GM04504 (cell line): ENCODE measurements at places on chromosomes 3 and 15.
A peak's percentile ranks its signal among the peaks of the same experiment; 100 is the strongest.

GRCh38 chr15:70584838-70585706 is 178.3 kb downstream of the UACA start:
- DNase-seq, result no peak

DNA sequence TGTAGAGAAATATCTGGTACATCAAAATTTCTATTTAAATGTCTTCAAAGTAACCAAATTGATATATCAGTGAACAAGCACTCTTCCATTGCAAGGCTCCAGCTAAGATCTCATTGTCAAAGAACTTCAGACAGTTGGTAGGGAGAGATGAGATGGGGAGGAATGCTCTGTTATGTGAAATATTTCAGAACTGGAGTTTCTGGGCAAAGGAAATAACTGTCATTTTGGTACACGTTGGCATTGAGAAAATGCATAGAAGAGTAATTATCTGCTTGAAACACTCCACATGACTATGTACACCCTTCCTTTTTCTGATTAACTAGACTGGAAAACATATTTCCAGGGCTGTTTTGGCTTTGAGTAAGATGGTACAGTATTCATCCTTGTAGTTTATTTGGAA is 297.5 kb upstream of the RASGRP1 start:
- no peak for DNase-seq

- DNase-seq, result no peak
These were observed 804.6 kb downstream of the EPHA3 start for GRCh38 chr3:89912031-89912430.

DNA sequence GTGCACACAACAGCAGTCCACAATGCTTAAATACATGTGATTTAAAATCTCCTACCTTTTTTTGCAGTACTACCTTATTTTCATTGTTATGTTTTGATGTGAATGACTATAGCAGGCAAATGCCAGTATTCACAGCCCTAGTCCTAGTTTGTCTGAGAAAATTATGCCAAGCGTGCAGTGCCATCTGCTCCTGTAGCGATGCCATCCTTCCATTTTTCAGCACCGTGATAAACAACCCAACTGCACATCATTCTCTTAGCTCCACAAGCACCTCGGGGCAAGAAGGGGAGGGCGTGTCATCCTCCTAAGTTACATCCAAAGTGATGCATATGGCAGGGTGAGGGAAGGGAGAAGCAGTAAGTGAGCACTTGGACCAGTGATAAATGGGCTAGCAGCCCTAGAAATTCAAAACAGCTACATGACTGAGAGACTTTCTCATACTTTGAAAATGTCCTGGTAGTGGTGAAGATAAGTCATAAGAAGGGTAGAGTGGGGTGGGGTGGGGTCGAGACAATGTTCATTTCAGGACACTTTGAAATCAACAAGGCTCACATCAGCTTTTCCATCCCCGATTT is 198.8 kb downstream of the LSAMP start:
- no peak for DNase-seq

GRCh38 chr3:37054370-37054769 is 61.1 kb downstream of the MLH1 start:
- DNase-seq, result peak; percentile 66

DNA sequence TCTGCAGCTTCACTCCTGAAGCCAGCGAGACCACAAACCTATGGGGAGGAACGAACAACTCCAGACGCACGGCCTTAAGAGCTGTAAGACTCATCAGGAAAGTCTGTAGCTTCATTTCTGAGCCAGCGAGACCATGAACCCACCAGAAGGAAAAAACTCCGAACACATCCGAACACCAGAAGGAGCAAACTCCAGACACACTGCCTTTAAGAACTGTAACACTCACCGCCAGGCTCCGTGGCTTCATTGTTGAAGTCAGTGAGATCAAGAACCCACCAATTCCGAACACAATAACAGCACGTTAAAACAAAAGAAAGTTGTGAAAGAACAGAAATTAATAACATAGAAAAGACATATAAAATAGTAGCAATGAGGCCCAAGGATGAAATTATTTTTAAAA is 300.5 kb upstream of the MDFIC2 start:
- no peak for DNase-seq

GRCh38 chr3:105177576-105177975 is 189.1 kb upstream of the ALCAM start:
- no peak for DNase-seq

GRCh38 chr3:152943645-152944044 is 108.7 kb downstream of the P2RY1 start:
- DNase-seq, result no peak

DNA sequence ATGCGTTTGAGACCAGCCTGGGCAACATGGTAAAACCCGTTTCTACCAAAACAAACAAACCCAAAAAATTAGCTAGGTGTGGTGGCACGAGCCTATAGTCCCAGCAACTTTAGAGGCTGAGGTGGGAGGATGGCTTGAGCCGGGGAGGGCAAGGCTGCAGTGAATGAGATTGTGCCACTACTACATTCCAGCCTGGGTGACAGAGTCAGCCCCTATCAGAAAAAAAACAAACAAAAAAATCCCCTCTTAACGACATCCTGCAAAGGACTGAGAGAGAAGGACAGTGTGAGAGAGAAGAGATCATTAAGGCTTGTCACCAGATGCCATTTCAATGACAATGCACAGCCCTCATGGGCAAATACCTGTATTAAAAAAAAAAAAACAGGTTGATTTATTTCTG is 266.7 kb upstream of the ATP10A start:
- no peak for DNase-seq

DNA sequence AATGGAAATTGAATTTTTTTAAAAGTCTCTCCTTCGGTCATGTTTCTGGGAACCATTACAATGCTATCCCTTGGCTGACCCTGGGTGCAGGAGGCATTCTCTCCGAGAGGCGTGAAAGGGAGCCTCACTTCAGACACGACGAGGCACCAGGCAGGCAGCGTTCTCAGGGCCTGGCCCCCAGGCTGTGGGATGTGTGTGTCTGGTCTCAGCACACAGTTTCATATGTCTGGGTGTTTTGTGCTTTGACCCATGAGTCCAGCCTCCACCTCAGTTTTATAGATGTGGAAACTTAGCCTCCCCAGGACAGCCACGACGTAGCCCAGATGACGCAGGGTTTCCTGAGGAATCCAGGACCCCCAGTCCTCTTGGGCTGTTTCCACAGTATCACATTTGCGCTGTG is 34.0 kb downstream of the FGD5 start:
- no peak for DNase-seq

GRCh38 chr3:138188013-138188730 is 1.1 kb downstream of the ARMC8 start:
- DNase-seq, result no peak

DNA sequence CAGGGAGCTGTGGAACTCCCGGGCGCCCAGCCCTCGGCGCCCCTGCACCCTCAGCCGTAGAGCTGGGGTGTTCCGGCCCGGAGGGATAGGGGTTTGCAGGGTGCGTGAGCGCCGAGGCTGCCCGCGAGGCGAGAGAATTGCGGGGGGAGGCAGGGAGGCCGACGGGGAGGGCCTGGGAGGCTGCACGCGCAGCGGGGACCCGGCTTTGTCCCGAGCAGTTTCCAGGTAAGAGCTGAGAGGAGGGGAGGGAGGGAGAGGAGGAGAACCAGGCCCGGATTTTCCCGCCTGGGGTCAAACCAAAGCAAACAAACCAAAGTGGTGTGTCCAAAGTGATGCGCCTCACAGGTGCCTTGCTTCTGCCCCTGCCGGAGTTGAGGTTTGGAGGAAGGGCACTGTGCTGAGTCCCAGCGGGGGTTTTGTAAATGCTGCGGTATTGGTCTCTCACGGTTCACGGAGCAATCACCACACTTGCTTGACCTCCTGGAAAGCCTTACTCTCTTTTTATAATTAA is 146.4 kb downstream of the TJP1 start:
- no peak for DNase-seq

GRCh38 chr3:122572940-122573412 is 4.5 kb upstream of the PARP15 start:
- DNase-seq, result peak; percentile 11

DNA sequence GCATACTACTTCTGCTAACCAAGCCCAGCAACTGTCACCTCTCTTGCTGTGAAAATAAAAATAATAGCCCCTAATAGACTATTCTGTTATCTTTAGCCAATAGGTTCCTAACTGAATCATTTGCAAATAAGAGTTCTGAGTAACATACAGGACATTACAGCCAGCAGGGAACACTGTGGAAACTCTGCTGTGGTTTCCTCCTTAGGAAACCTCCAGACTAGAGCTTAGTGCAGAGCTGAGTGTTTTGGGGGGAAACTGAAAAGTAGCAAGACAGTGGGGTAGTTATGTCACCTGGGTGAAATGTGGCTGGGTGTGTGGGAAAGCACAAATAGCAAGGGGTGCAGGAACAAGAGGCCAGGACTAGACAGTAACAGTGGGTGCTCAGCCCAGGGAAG is 32.4 kb downstream of the DZIP1L start:
- DNase-seq, result no peak

- no peak for DNase-seq
These were observed 410.6 kb upstream of the WNT5A start for GRCh38 chr3:55897573-55898224.

DNA sequence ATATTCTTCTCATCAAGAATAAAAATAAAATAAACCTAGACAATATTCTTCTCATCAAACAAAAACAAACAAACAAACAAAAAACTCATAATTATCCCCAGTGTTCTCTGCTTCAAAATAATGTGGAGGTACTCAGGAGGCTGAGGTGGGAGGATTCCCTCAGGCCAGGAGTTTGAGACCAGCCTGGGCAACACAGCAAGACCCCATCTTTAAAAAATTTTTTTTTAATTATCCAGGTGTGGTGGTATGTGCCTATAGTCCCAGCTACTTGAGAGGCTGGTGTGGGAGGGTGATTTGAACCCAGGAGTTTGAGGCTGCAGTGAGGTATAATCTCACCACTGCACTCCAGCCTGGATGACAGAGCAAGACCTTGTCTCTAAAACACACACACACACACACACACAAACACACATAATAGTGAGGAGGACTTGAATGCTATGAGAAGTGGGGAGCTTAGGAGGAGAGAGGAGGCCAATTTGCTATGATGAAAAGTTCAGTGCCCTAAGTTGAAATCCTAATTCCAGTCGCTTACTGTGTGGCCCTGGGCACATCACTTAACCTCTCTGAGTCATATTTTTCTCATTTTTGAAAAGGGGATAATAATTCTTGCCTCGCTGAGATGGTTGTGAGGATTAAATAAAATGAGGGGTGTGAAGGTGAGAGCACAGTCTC is 35.8 kb upstream of the HERC1 start:
- DNase-seq, result no peak

- DNase-seq, result no peak
These were observed 6.2 kb upstream of the APBA2 start for GRCh38 chr15:28879551-28879950.

GRCh38 chr3:178749471-178749870 is 213.2 kb downstream of the KCNMB2 start:
- DNase-seq, result no peak

DNA sequence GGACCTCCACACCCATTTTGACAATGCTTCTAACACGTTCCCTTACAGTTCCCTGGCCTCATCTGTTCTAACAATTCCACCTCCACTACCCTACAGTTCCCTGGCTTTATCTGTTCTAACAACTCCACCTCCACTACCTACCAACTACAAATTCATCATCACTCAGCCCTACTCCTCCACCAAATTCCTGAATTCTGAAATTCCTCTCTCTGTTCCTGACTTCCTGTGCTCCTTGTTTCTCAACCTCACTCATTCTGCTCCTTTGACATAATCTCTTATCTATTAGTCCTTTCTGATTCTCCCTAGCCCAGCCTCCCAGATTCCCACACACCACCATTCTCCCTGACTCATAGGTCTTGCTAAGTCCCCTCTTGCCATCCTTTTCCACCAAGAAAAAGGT is 22.5 kb downstream of the UPK1B start:
- DNase-seq, result no peak

GRCh38 chr3:8931342-8931741 is 31.9 kb downstream of the RAD18 start:
- DNase-seq, result no peak

- no peak for DNase-seq
These were observed 113.9 kb downstream of the TMEM108 start for GRCh38 chr3:133152056-133152455.

DNA sequence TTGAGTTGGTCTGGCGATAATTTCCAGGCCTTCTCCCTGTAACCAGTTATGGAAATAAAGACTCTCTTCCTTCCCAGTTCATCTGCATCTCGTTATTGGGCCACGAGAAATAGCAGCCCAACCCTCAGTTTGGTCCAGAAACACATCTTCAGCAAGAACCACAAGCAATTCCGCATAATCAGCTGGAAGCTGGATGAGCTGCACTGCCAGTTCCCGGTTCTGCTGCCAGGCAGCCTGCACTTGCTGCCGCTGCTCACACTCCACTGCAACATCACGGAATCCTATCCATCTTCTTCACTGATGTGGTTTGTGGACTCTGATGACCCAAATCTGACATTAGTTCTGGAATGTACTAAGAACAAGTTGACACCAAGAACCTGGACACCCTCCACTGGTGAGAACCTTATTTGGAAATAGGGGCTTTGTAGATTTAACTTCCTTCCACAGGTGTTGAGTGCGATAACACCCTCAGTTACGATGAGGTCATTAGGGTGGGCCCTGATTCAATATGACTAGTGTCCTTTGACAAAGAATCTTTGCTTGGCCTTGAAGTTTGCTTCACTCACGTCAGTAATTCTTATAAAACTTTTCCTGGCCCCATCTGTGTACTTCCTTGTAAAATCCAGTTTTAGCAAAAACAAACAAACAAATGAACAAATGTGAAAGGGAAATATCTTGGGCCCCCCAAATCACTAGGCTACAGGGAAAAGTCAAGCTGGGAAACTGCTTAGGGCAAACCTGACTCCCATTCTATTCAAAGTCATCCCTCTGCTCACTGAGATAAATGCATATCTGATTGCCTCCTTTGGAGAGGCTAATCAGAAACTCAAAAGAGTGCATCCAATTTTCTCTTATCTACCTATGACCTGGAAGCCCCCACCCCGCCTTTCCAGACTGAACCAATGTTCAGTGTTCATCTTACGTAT is 221.9 kb upstream of the PROK2 start:
- DNase-seq, result no peak

- DNase-seq, result no peak
These were observed 5.9 kb downstream of the ADPRH start for GRCh38 chr3:119585208-119585607.

- DNase-seq, result peak; percentile 51
These were observed 11.1 kb downstream of the LRCH3 start for GRCh38 chr3:197801891-197802778.

- DNase-seq, result no peak
These were observed 33.6 kb downstream of the CD200 start for GRCh38 chr3:112366522-112366921.

- DNase-seq, result no peak
These were observed 144.8 kb downstream of the NSMCE3 start for GRCh38 chr15:29124581-29125381.

- DNase-seq, result no peak
These were observed 619 bp downstream of the EIF2AK4 start for GRCh38 chr15:39934397-39935071.
